Smooth muscle cell of bladder (primary cell): ENCODE measurements at places on chromosomes 2 and 18. TPM values are rescaled to one million over a fixed set of nuclear protein-coding genes. Genes with fewer than 3 reads are reported as not detected.

HOXD11 gene
- 0.14 and 0.18 TPM in 2 replicates for total RNA-seq

NT5DC4 gene
- total RNA-seq, result not detected in 2 replicates

EPB41L5 gene
- 13.7 and 15.5 TPM in 2 replicates for total RNA-seq

TCF23 gene
- not detected in 2 replicates for total RNA-seq

DNAJB2 gene
- total RNA-seq, result 33.0 and 47.1 TPM in 2 replicates

GPR75 gene
- 0.71 and 0.74 TPM in 2 replicates for total RNA-seq

TDRD15 gene
- total RNA-seq, result not detected in 2 replicates

GAL3ST2 gene
- 0.18 TPM in 1 of 2 replicates, not detected in the other for total RNA-seq
